CD4-positive, alpha-beta T cell treated with Interleukin-4 for 4 hours (primary cell): ENCODE measurements at places on chromosomes 4 and X.

DNA sequence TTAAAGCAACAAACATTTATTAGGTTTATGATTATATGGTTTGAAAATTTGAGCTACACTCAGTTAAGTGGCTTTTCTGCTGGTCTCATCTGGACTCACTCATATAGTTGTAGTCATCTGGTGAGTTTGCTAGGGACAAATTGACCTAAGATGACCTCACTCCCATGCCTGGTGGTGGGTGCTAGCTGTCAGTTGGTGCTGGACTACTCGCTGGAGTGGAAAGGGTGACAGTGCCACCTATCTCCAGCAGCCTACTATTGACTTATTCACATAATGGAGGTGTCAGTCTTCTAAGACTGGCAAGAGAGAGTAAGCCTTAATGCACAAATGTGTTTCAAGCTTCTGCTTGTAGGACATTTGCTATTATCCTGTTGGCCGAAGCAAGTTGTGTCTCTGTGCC lies 88.2 kb downstream of the TASL start:
- DNase-seq = no peak

DNA sequence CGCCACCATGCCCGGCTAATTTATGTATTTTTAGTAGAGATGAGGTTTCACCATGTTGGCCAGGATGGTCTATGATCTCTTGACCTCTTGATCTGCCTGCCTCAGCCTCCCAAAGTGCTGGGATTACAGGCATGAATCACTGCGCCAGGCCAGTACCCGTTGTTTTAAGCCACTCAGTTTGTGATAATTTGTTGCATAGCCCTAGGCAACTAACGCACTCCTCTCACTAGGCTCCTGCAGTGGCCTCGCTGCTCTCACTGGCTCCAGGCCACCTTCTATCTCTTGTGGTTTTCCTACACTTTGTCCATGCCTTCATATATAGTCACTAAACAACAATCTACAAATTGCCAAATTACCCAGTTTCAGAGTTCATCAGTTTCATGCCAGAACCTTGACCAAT lies 58.1 kb downstream of the DCHS2 start:
- DNase-seq = no peak

GRCh38 chrX:28988246-28988645 lies 401.0 kb downstream of the IL1RAPL1 start:
- no peak for DNase-seq

- no peak for DNase-seq
Observed at GRCh38 chr4:80334568-80334967, 962 bp upstream of the CFAP299 start.

DNA sequence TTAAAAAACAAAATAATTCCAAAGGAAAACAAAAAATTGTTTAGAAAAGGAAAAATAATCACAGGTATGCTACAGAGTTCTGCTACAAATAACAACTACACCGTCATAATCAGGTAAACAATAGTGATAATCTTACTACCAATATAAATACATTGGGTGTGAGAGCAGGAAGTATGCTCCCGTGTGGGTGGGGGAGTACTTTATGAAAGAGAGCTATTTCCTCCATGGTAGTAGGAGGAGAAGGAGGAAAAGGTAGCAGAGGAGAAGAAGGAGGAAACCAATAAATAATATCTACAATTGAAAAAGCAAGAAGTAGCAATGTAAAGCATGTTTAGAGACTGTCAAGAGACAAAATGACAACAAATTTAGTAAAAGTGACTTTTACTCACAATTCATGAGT lies 35.1 kb downstream of the TEC start:
- DNase-seq = no peak

GRCh38 chr4:83771113-83771705 lies 235.3 kb downstream of the GPAT3 start:
- DNase-seq = no peak

- no peak for DNase-seq
Observed at GRCh38 chr4:97720869-97721432, 422.3 kb downstream of the STPG2 start.
